NCI-H345 (cell line): ENCODE measurements at places on chromosomes 4 and X.

GRCh38 chr4:152045807-152046571 lies 285.2 kb upstream of the GATB start:
- DNase-seq: no peak

DNA sequence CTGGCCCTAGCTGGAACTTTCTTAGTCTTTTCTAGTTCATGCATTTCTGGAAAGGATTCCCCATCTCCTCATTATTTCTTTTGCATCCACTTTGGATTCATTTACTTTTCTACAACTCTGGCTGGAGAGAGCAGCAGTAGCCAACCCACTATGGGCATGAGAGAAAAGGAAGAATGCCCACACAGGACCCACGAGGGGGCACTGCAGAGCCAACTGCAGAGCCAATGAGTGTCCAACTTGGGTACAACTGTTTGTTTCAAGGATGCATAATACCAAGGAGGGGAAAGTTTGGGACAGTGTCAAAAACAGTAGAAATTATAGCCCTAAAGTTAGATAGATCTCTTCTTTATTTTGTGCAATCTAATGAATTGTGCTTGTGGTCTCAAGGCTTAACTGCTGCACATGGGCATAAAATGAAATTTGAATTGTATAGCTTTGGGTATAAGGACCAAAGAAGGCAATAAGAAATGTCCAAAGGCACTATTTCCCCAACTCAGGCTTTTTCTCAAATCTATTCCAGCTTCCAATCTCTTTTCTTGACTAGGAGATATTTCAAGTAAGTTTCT lies 230.6 kb downstream of the NSUN7 start:
- DNase-seq: no peak

- DNase-seq: no peak
Observed at GRCh38 chr4:74539044-74539790, 94.3 kb downstream of the AREG start.

DNA sequence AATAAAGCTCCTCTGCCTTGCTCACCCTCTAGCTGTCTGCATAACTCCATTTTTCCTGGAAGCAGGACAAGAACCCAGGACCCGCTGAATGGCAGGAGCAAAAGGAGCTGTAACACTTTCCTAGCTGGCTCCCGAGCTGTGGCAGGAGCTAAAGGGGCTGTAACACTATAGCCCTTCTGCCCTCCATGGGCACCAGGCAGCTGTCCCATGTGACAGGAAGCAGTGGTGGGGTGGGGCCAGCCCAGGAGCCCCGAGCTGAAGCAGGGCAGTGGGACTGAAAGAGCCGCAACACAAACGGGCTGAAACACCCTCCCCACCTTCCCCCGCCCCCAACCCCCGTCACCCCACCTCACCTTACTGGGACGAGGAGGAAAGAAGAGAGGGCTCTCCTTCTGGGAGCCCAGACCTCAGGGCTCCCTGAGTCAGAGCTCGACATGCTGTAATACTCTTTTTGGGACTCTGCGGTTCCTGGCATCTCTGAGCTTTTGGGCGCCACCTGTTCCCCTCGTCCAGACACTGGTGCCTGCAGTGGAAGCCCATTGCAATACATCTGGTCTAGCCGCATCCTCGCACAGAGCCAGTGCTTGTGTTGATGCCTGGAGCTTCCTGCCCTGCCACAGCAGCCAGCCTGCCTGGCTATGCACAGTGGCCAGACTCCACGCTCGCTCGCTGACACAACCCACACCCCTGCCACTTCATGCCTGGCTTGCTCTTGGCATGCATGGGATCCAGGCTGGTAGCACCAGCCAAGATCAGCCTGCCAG lies 39.4 kb downstream of the PPM1K start:
- no peak for DNase-seq

DNA sequence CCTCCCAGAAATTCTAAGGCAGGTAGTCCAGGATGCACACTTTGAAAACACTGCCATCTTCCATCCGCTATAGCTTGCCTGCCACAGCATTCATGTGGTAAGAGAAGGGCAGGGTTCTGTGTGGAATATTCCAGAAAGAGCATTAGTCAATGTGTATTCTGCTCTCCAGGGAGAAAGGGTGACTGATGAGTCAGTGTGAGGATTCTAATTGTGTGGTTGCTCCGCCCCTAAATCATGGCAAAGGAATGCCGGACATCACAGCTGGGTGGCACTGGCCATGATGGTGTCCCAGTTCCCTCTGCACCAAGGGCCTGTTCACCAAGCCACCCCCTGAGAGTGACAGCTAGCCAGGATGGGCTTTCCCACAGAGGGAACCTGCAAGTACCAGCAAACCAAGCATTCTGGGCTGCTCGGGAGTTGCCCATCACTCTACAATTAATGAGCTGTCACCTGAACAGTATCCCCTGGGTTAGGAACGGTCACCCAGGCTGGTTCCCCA lies 9.5 kb downstream of the IDS start:
- no peak for DNase-seq

GRCh38 chr4:156053174-156053573 lies 99.5 kb upstream of the CTSO start:
- DNase-seq: no peak

- no peak for DNase-seq
Observed at GRCh38 chr4:1777822-1778641, 15.1 kb upstream of the FGFR3 start.

GRCh38 chr4:52852041-52852440 lies 10.1 kb upstream of the RASL11B start:
- DNase-seq: no peak

DNA sequence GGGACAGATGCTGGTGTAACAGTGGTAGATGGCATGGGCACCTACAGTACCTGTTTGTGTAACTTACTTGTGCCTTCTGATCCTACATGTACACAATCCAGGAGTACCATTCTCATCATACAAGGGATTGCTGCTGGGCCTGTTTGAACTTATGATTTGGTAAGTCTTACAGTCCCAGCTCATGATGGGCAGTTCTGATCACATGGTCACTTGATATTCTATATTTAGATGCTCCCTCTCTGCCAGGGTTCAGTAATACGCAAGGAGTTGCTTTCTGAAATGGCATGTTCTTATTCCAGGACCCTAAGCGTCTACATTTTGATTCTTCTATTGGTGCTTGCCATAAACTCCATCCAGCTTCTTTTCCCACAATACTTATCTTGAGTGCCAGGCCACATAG lies 54.4 kb upstream of the ATP6AP2 start:
- DNase-seq: no peak

- DNase-seq: no peak
Observed at GRCh38 chr4:118953276-118953675, 64.6 kb downstream of the SYNPO2 start.

GRCh38 chr4:108637856-108638255 lies 12.5 kb upstream of the OSTC start:
- DNase-seq: no peak

GRCh38 chr4:112848911-112849310 lies 200.5 kb upstream of the ANK2 start:
- DNase-seq: no peak

DNA sequence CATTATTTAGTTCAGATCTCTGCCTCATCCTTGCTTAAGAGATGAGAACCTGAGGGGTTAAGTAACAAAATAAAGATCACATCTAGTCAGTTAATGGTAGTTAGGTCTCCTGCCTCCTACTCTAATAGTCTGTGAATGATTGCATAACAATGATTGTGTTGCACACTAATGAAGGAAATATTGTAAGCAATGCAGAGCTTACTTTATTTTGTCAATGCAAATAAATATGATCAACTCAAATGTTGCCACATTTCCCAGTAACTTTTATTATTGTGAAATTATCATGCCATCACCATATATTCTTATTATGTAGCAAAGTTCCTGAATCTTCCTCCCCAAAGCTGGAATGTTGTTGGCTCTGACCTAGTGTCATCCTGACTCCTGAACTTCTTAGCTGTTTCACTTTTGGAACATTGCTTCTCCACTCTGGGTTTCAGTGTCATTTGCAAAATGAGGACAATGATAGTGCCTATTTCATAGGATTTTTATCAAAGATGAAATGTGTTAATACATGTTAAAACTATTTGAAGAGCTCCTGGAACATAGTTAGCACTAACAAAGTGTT lies 17.0 kb upstream of the GABRA4 start:
- no peak for DNase-seq

- no peak for DNase-seq
Observed at GRCh38 chr4:81335122-81335912, 120.3 kb upstream of the PRKG2 start.

DNA sequence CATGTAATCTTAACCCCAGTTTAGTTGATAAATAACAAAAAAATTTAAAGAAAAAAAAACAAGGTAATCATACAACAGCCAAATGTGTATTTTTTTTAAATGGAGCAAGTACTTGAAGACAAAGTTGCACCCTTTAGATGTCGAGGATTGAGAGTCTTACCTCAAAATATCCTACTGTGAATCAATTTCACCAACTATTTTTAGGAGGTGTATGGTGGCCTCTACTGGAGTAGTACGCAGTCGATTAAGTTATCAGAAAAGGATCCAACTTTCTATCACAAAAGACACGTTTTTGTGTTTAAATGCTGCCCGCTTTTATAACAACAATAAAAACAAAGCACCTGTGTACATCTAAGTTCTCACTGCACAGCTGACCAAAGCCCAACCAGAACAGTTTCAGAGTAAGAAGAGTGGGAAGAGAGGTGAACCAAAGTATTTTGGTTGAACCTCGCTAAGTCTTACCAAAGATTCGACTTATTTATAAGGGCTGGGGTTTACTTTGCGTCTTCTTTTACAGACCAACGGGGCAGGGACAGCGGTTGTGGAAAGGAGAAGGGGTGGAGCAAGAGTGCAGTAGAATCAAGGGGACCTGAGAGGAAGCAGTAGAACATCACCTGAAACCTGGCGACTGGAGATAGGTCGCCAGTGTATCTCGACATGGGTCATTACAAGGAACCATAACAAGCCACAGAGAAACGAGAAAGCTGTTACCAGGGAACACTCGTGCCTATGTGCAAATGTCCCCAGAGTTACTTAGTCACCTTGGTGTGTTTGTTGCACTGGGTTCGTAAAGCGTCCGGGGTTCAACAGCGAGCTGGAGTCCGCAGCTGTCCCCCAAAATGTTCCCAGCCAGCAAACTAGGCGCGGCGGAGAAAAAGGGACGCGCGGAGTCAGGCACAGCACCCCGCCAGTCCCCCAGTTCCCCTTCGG lies 1.1 kb downstream of the RPS6KA6 start:
- DNase-seq: peak; percentile 17
